ENCODE measurements at places on chromosomes 7 and 10. TPM values are rescaled to one million over a fixed set of nuclear protein-coding genes. Genes with fewer than 3 reads are reported as not detected.

- no peak for DNase-seq
Observed at GRCh38 chr10:110778211-110778610, 93.5 kb upstream of the PDCD4 start.

DNA sequence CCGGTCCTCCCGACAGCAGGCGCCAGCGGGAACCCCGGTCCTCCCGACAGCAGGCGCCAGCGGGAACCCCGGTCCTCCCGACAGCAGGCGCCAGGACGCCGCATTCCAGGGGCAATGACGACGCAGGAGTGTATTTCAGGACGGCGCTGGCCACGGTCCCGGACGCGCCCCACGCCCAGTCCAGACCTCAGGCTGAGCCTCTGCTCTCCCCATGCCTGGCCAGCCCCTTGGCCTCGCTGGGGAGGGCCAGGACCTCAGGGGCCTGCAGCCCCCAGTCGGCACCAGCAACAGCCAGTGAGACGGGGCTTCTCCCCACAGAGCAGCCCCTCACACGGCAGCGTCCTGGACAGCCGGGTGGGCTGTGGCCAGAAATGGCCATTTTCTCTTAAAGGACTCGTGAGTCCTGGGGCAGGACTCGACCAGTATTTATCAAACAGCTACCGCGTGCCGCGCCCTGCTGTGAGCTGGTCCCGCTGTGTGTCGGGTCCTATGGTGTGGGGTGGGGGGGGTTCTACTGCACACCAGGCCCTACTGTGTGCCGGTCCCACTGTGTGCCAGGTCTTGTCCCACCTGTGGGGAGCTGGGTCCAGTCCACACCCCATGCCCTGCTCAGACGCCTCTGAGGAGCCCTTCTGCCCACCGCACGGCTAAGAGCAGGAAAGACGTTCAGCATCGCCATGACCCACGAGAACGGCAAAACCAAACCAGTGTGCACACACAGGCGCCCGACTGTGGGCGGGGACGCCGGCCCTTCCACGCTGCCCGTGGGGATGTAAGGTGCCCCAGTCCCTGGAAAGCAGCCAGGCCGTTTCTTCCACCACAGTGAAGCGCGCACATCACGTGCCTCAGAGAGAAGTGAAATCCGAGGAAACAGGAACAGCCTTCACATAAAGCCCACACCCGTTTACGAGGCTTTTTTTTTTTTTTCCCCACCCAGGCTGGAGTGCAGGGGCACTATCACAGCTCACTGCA is 33.3 kb downstream of the GET4 start:
- peak; percentile 69 for DNase-seq

- no peak for DNase-seq
Observed at GRCh38 chr7:101373812-101374614, 11.3 kb downstream of the COL26A1 start.

DNA sequence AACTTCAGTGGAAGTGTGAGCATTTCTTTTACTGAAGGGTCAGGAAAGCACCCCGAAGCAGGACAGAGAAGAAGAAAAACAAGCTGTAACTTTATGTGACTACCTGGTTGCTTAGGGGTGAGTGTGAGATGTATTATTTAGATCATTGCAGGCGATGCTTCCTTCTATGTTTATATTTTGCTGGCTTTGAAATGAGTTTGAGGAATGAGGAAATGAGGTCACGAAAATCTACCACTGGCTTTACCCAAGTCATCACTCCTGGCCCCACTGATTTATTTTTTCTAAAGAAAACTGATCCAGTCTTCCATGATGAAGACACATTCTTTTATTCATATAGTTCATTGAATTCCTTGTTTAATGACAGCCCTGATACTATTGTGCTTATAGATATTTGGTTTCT is 716.6 kb upstream of the FZD8 start:
- DNase-seq = no peak

- peak; percentile 65 for DNase-seq
Observed at GRCh38 chr10:88804083-88804812, 1.7 kb downstream of the LIPM start.

DNA sequence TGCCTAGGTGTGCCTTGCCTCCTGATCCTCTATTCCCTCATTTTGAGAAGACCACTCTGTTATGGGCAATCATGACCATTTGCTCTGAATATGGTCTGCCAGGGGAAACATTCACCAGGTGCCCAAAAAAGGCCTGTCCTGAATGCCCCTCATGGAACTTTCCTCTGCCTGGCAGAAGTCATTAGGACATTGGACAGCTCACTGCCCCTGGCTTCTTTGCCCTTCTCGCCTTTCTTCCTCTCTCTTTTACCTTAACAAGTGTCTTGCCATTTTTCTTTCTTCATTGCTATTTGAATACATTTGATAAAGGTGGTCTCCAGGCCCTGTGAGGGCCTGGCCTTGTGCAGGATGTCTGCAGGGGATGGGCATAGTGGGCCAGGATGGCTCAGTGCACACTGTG is 20.3 kb downstream of the MBL2 start:
- no peak for DNase-seq

DNA sequence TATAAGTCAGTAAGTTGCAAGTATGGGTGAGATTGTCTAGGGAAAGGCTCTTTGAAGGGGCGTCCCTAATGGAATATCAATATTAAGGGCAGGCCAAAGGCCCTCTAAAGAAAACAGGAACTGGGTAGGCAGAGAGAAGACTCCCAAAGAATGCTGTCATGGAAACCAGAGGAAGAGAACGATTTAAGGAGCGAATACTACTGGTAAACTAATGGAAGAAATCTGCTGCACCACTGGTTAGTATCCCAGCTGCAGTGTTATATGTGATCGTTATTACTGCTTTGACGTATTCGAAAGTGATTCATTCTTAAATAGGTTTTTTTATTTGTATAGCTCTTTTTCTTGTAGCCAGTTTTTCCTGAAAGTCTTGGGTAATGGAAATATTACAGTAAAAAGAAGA is 1.3 kb downstream of the CASP2 start:
- DNase-seq = no peak

DNA sequence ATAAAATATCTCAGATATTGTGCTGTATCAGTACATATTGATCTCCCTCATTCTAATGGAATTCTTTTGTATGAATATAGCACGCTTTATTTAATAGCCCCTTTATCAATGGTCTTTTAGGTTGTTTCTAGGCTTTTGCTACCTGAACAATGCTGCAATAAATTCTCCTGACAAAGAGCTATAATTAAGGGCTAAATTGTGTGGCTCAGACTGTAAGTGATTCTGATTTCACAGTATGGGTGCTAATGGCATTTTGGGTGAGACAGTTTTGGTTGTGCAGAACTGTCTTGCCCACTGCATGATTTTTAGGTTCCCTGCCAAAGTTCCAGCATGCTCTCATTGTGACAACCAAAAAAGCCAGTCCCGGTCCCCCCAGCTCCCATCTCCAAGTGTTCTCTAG is 363.2 kb downstream of the REEP3 start:
- no peak for DNase-seq

- DNase-seq = no peak
Observed at GRCh38 chr7:100823140-100823525, 4.2 kb downstream of the EPHB4 start.

GRCh38 chr10:14879124-14879927 is 660 bp downstream of the SUV39H2 start:
- peak; percentile 65 for DNase-seq

DNA sequence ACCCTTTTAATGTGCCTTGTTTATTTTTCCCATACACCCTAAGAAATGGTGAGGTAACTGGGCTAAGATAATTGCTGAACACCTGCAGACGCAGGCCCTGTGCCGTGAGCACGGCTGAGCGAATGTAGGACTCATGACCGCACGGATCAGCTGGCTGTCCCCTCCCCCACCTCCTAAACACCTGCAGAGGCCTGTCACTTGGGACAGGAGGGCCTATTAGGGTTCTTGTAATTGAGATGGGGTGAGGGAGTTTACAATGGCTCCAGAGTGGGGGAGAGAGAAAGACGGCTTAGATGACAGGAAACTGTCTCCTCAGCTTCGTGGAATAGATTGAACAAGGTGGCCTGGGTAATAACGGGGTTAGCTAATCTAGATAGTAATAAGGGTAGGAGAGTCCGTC is 291.7 kb upstream of the HABP2 start:
- no peak for DNase-seq

GRCh38 chr10:71494980-71495381 is 98.3 kb downstream of the CDH23 start:
- DNase-seq = no peak

- no peak for DNase-seq
Observed at GRCh38 chr7:11343818-11344413, 370.2 kb downstream of the PHF14 start.

DNA sequence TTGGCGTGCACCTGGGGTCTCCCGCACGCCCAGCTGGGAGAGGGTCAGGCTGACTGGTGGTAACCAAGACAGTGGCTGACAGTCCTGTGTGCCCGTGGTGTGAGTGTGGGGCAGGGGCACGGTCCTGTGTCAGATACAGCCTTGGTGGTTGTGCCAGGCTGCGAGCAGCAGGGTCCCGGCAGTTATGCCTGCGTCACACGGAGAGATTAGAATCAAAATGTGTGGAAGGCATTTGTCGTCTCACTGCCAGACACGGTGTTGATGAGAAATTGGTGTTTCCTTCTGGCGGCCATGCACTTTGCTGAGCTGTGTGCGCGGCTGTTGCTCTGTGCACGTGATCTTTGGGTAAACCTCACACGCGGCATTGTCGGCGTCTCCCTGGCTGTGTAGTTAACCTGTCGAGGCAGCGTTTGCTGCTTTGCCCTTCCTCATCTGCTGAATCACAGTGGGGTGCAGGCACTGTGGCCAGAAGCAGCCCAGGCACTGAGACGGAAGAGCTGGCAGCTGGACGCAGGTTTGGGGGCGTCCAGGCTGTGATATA is 87.7 kb downstream of the NKX6-2 start:
- peak; percentile 34 for DNase-seq

DNA sequence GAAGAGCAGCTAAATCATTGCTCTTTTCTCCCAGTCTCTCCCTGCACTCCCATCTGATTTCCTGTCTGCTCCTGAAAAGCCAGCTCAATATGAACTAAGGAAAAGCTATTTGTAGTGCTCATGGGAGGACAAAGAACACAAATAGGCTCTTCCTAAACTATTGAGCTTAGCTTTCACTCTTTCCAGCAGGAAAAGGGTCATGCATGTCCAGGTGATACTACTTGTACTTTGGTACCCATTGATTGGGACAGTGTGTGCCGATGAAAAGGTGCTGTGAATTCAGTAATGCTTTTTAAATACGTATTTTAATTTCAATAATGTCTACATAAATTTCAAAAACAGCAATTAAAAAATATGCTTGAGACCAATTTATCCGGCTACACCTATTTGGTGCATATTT is 37.5 kb upstream of the ATXN7L1 start:
- DNase-seq = no peak

DNA sequence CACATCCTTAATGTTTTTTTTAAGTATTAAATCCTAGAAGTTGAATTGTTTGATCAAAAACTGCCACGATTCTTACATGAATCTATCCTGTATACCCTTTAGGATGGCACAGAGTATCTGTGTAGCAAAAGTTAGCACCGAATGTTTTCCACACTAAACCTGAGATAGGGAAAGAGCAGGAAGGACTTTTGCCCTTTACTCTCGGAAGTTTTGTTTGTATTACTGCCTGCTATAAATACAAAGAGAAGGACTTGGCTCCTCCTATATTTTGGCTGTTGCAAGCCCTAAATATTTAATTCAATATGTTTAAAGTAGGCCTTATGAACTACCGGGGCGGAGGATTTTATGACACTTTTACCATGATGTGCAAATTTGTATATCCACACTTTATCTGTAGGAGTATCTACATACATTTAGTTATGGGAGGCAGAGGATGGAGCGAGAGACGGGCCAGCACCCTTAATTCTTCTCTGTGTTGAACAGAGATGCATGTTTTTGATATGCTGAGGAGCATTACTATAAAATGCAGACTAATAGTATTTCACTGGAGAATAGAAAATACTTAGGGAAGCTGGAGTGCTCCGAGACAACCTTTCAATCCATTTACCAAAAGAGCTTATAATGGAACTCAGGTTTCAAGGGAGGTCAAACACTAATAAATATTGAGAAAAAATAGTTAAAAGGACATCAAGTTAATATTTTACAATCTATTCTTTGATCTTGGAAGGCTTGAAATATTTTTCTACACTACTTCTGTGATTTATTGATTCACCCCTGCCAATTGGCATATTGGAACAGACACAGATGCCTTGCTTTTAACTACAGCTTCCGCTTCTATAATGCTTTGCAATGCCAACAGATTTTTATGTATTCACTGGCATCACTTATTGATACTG is 97.4 kb downstream of the CHN2 start:
- DNase-seq = no peak

GRCh38 chr10:128047351-128047750 is 78.9 kb downstream of the MKI67 start:
- peak; percentile 96 for DNase-seq

DNA sequence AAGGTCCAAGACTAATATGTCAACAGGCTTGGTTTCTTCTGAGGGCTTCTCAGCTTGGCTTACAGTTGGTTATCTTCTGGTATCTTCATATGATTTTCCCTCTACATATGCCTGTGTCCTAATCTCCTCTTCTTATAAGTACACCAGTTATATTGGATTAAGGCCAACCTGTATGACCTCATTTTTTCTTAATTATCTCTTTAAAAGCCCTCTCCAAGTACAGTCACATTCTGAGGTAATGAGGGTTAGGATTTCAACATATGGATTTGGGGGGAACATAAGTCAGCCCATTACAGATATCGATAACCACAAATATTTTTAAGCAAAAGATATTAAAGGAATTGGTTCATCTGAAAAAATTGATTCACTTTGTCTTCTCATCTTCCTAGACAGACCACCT is 49.2 kb downstream of the IQUB start:
- DNase-seq = no peak

GRCh38 chr7:33425395-33425794 is 296.0 kb downstream of the BBS9 start:
- no peak for DNase-seq

GRCh38 chr7:148697256-148698006 is 1.3 kb upstream of the CUL1 start:
- no peak for DNase-seq

- no peak for DNase-seq
Observed at GRCh38 chr10:35442028-35442427, 105.7 kb downstream of the CCNY start.

- DNase-seq = no peak
Observed at GRCh38 chr7:41731493-41732435, 28.9 kb upstream of the INHBA start.

DNA sequence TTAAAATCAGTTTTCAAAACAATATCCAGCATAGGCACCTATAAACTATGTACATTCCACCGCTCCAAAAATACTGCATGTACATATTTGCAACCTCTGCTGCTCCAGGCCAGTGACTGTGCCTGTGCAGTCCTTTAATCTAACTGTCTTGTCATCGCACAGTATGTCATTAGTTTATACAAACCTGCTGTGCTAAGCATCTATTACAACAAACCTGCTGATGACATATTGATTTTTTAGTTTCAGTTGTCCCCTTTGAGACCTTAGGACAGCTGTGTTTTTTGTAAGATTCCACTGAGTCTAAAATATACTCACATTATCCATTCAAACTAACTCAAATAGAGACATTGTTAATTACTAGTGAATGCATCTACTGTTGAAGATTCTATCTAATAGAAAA is 33.1 kb downstream of the SEMA3C start:
- no peak for DNase-seq

Gene INSYN2A
- total RNA-seq = 0.09 TPM

Gene ACTL6B
- total RNA-seq = not detected

Gene CLDN15
- total RNA-seq = 4.4 TPM

Gene ABCF2
- total RNA-seq = 46.0 TPM

Gene C10orf67
- total RNA-seq = not detected

Gene FKBP6
- not detected for total RNA-seq

Gene ADCY1
- total RNA-seq = 8.8 TPM

Measured in endodermal cell (in vitro differentiated cells).